Activated T-helper 17 cell treated with anti-CD3 and anti-CD28 coated beads, Interleukin-2, amount 50 U/mL, for 72 hours (primary cell): ENCODE measurements at places on chromosomes 7 and 10.
A peak's percentile ranks its signal among the peaks of the same experiment; 100 is the strongest.

DNA sequence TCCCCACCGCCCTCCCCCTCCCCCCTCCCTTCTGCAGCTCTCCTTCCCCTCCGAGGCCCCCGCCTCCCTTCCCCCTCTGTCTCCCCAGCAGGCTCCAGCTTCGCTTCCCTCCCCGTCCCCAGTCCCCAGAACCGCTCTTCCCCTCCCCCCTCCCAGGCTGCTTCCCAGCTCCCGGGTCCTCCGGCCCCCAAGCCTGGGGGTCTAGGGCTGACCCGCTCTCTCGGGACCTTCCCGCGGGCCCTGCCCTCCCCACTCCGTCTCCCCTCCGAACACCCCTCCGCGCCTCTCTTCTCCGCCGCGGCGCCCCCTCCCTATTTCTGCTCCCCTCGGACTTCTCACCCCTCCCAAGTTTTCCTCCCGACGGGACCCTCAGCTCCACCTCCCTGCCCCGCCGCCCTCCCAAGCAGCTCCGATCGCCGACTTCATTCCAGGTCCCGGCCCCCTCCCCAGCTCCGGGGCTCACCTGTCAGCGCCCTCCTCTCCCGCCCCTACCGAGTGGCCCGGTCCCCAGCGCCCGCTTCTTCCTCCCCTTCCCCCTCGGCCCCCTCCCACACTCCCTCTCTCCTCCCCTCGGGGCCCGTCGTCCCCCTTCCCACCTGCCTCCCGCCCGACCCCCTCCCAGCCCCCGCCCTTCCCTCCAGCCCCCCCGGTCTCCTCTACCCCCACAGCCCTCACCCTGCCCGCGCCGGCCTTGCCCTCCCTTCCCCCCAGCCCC, 990 bp downstream of the ZNF467 start:
- no peak for ATAC-seq

DNA sequence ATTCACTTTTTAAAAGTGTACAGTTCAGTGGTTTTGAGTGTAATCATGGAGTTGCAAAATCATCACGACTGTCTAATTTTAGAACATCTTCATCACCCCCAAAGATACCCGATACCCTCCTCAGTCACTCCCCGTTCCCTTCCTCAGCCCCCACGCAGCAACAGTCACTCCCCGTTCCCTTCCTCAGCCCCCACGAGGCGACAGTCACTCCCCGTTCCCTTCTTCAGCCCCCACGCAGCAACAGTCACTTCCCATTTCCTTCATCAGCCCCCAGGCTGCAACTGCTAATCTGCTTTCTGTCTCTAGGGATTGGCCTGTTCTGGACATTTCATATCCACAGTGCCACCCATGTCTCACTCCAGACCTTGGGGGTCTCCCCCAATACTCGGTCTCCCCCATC, 161.6 kb upstream of the PPP2R2D start:
- ATAC-seq = no peak

GRCh38 chr7:140989068-140989467, 25.7 kb downstream of the MRPS33 start:
- no peak for ATAC-seq

- no peak for ATAC-seq
These were observed 61.2 kb upstream of the ODAD2 start for GRCh38 chr10:28060031-28060607.

DNA sequence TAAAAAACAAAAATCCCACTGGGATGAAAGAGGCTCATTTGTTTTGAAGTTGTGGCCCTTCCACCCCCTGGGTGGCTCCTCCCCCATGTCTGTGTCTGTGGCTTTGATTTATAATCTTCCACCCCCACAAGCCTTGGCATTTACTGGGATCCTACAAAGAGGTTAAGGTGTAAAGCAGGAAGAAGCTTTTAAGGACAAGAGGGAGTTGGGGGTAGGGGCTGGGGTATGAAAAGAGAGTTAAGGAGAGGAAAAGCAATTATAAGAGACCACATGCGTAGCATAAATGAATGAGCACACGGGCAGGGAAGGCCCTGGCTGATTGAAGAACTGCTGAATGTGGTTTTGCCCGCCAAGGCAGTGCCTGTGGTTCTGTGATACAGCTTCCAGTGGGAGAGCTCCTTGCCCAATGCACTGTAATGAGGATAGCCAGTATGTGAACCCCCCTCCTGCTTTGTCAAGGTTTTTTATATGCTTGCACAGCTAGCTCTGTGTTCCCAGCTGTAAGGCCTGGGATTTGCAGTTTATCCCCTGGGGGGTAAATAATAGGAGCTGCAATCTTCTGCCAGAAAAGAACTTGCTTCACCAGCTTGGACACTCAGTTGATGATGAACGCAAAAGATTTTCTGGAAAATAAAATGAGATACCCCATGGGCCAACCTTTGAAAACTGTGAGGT, 34.7 kb upstream of the KMT2E start:
- ATAC-seq = no peak

DNA sequence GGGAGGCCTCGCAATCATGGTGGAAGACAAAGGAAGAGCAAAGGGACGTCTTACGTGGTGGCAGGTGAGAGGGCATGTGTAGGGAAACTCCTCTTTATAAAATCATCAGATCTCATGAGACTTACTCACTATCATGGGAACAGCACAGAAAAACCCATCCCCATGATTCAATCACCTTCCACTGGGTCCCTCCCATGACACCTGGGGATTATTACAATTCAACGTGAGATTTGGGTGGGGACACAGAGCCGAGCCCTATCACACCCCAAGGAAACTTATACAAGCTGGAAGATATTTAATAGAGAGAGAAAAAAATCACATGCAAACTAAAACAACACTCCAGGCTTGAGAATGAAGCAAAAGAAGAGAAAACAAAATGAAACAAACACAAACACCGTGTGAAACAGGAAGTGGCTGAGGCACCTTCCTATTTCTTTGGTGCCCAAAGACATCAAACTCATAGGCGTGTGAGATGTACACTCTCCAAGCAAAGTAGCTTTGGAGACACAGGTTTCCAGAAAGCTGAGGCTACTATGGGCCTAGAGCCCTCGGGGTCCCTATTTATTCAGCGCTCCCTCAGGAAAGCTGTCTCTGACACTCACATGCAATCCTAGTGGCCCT, 97.2 kb downstream of the PRKCQ start:
- no peak for ATAC-seq

DNA sequence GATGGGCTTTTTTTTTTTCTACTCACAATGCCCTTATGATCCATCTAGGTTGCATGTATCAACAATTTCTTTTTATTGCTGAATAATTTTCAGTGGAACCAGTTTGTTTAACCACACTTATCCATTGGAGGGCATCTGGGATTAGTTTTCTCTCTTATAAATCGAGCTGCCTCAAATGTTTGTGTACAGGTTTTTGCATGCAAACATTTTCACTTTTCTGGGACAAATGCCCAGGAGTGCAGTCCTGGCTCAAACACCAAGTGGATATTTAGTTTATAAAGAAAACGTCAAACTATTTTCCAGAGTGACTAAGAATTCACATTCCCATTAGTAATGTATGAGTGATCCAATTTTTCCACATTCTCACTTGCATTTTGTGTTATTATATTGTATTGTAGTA, 313.4 kb downstream of the CXCL12 start:
- no peak for ATAC-seq

- ATAC-seq = no peak
These were observed 41.9 kb upstream of the PSMG3 start for GRCh38 chr7:1611708-1612241.

- no peak for ATAC-seq
These were observed 33.6 kb downstream of the ZEB1 start for GRCh38 chr10:31352436-31353226.

DNA sequence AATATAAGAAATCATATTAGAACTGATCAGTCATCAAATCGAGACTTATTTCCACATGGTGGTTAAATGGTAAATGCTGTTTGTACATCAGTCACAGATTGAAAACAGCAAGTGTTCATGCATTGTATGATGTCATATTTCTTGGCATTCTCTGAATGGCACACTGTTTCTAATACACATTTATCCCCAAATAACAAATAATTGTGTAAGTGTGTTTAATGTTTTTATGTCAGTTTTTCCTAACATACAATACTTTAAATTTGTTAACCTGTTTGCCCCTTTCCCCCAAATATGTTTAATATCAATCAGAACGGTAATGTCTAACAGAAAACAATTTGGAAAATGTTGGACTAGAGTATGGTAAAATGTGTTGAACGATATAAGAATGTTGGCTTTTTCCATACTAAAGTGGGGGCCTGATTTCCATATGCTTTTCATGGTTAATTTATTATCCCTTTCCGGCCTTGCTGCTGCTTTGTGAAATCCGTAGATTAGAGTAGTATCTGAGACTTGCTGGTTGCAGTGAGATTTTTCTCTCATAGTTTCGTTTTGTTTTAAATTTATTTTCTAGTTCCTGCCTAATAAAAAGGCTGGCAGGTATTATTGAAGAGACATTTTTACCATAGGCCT, 23.7 kb downstream of the RAB18 start:
- no peak for ATAC-seq

GRCh38 chr10:127934383-127934782, 27.5 kb downstream of the PTPRE start:
- no peak for ATAC-seq

GRCh38 chr10:29857843-29858701, 201.3 kb downstream of the JCAD start:
- no peak for ATAC-seq

GRCh38 chr10:68153473-68154210, 44.4 kb downstream of the MYPN start:
- peak; percentile 76 for ATAC-seq

GRCh38 chr7:92667816-92668535, 77.8 kb upstream of the FAM133B start:
- no peak for ATAC-seq

- peak; percentile 85 for ATAC-seq
These were observed 39.9 kb upstream of the ZNF107 start for GRCh38 chr7:64626083-64626469.

GRCh38 chr10:128125416-128125943, 743 bp downstream of the MKI67 start:
- ATAC-seq = no peak

DNA sequence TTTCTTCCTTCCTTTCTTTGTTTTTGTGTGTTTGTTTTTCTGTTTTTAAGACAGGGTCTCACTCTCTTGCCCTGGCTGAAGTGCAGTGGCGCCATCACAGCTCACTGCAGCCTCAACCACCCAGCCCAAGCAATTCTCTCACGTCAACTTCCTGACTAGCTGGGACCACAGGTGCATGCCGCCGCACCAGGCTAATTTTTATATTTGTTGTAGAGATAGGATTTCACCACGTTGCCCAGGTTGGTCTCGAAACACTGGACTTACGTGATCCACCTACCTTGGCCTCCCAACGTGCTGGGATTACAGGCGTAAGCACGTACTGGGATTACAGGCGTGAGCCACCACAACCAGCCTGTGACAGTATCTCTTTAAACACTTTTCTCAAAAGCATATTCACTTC, 120.7 kb downstream of the DKK1 start:
- ATAC-seq = no peak

GRCh38 chr7:47254081-47254977, 327.6 kb downstream of the TNS3 start:
- ATAC-seq = peak; percentile 60

DNA sequence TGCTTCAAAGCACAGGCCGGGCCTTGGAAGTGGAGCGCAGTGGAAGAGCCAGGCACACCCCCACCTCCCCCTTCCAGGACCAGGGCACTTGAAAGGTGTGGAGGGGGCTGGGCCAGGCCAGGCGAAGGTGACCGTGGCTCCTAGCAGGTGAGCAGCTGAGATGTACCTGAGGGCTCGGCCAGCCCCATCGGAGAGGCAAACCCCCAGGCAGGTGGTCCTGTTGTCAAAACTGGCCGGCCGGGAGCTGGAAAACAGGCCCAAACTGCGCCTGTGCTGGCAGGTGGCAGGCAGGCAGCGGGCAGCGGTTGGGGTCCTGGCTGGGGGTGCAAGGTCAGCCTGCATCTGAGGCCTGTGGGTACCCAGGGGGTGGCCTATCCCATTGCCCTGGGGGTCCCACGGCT, 96.4 kb upstream of the DNAAF5 start:
- ATAC-seq = no peak
